ENCODE measurements at places on chromosomes 6 and 20. TPM values are rescaled to one million over a fixed set of nuclear protein-coding genes. Genes with fewer than 3 reads are reported as not detected.

DNA sequence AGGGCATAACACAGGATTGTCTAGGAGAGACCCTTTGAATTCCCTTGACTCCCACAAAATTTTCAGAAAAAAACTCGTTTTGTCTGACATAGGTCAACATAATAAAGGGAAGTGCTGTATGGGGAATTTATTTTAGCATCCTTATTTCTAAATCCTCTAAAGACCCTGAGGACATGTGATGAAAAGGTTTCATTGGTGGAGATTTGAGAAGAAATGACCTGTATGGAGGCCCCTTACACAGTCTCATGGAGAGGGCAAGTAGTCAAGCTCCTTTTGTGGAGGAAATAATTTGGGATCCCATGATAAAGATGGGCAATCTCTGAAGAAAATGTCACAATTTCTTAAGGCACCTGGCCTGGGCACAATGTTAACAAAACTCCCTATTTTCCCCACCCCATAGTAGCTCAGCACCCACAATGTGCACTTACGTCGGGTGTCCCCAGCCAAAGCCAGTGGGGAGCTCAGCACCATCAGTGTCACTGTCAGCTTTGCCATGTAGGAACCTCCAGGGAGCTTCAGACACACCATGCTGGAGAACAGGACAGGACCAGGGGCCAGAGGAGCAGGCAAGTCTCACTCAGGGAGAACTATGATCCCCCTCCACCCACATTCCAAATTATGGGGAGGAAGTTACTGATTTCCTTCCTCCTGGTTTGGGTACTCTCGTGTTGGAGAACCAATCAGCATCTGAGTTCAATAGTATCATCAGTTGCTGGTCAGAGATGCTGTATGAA lies at the start of gene HLA-DRB5:
TSS of gene HLA-DRB5 (minus strand) at position 591 of the 734 bp plus-strand sequence. CDS start at position 528, 63 bp downstream.
- DNase-seq, result peak; percentile 38

TINAG gene
- total RNA-seq, result 8.8 TPM

- DNase-seq, result no peak
These were observed 89.2 kb downstream of the DNAH8 start for GRCh38 chr6:38804358-38804757.

IL20RA gene
- 15.1 TPM for total RNA-seq
